Vagina (tissue), 2 donors: ENCODE measurements at places on chromosomes 1 and 21.

- DNase-seq = peak; percentile 80
Measured at GRCh38 chr1:162380061-162380846, 1.3 kb upstream of the C1orf226 start.

DNA sequence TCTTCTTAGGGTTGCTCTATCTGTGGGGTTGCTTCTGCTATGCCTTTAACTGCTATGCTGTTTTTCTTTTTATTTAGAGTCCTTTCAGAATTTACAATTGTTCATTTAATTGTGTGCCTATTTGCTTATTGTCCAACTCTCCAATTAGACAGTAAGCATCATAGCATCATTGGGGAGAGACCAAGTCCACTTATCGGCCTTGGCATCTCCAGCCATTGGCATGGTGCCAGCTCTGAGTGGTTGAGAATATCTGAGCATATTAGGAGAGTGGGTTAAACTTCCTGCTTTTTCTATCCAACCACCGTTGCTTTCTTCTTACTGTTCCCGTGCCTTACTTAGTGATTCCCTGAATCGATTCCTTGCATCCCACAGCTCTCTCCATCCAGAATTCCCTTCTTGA is 535.0 kb downstream of the AJAP1 start:
- no peak for DNase-seq

- no peak for DNase-seq
Measured at GRCh38 chr1:159700312-159700711, 14.1 kb downstream of the CRP start.

DNA sequence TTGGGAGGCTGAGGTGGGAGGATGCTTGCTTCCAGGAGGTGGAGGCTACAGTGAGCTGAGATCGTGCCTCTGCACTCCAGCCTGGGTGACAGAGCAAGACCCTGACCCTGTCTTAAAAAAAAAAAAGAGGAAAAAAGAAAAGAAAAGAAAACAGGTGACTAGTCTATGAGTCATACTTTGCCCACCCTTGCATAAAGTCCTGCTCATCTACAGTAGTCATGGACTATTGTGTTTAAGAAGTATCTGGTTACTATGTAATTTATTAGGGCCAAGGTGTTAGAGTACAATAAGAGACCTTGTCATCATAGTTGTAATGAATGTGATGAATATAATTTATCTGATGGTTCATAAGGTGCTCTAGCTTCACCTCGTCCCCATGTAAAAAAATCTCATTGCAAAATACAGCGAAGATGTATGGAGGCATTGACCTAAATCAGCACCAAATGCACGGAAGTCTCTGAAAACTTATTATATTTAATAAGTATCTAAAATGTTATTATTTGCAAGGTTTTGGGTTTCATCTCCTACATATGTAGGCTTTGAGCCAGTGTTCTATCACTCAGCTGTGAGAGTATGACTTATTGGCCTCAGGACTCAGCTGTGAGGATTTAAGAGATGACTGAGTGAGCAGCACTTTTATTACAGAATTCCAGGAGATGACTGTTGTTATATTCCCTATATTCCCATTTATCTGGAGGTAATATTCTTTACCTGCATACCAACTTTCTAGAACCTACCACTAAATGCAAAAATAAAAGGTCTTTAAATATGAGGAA is 19.9 kb upstream of the KCNJ6 start:
- no peak for DNase-seq

- no peak for DNase-seq
Measured at GRCh38 chr21:16423921-16424320, 694.1 kb downstream of the USP25 start.

GRCh38 chr1:53133261-53134041 is 9.0 kb downstream of the SLC1A7 start:
- DNase-seq = no peak

DNA sequence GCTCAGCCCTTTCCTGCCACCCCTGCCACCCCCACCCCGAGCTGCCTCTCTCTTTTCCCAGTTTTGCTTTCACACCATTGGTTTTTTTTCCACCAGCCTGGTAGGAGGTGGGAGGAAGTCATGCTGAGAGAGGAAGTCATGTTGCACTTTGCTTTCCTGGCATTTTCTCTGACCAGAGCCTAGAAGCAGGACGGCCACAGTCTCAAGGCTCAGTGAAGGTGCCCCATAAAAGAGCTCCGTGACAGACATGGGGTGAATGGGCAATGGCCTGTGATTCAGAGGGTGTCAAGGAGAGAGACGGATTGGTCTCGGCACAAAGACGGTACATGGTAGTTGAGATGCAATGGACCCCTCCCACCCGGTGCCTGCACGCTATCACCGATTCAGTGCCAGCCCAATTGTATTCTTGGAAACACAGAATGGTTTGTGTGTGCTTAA is 42.1 kb upstream of the DMRTB1 start:
- DNase-seq = no peak

GRCh38 chr1:67213164-67213563 is 46.9 kb downstream of the IL23R start:
- no peak for DNase-seq

GRCh38 chr21:42298237-42298636 is 17.0 kb downstream of the TFF3 start:
- DNase-seq = no peak

DNA sequence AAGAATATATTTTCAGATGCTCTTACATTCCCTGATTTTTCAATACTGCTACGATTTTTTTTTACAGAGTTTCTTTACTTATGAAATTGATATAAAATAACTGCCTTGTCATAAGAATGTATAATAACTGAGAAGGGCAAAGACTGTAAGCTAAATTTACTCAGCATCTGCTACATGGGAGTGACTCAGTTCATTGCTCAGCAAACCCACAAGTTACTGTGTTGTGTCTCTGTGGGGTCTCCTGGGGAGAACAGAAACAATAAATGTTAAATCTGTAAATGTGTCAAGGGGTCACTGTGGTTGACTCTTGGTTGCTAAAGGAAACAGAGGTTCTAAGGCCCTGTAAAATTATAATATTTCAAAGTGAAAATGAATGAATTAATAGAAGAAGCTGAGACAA is 210.3 kb upstream of the CACYBP start:
- no peak for DNase-seq

DNA sequence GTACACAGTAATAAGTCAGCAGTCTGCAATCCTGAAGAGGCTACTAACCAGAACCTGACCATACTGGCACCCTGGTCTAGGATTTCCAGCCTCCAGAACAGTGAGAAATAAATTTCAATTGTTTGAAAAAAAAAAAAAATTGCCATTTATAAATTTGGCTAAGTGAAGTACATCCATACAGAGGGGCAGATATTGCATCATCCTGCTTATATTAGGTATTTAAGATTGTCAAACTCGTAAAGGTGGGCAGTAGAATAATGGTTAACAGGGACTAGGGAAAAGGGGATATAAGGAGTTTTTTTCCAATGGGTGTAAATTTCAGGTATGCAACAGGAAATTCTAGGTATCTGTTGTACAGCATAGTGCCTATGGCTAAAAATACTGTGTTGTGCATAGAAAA is 1250.9 kb downstream of the BRINP3 start:
- no peak for DNase-seq

GRCh38 chr1:44554706-44555105 is 119.6 kb downstream of the TMEM53 start:
- no peak for DNase-seq

GRCh38 chr1:162062542-162063015 is 6.9 kb upstream of the NOS1AP start:
- DNase-seq = no peak

GRCh38 chr1:9388335-9389180 is 95.9 kb downstream of the SPSB1 start:
- no peak for DNase-seq

DNA sequence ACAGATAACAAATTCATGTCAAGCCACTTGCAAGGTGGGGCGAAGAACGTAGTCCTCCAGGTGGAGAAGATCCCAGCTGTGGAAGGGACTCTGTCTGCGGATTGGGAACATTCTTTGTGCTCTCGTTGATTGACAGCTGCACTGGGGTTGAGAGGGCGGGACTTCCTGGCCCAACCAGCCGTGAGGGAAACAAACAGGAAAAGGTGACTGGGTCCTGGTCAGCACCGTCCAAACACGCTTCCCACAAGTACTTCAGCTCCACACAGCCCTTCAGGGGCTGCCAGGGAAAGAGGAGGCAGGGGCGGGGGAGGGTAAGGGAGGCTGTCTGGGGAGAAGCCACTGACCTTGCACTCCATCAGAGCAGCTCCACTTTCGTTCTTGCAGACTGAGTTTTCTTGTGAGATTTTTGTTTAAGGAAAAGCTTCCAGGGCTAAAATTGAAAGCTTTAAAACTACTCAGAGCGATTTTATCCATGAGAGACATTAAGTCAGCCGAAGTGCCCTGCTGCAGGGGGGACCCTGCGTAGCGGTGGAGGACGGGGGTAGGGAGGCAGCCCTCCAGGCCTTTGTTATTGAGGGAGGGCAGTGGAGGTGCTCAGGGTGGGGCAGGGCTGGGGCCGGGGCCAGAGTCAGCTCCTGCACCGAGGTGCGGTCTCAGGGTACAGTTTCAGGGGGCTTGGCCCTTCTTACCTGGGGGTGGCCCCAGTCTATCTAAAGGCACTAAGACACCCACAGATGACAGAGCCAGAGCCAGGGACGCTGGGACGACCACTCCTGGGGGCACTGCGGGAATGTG is 21.6 kb upstream of the STUM start:
- no peak for DNase-seq

GRCh38 chr1:91334856-91335255 is 69.8 kb downstream of the HFM1 start:
- no peak for DNase-seq
